ENCODE measurements at places on chromosomes 5 and 9.

GRCh38 chr5:178403956-178404600 lies 171.5 kb upstream of the PHYKPL start:
- no peak for DNase-seq

GRCh38 chr5:22938362-22938761 lies 85.2 kb upstream of the CDH12 start:
- no peak for DNase-seq

GRCh38 chr5:122073018-122073417 lies 5.0 kb downstream of the LOX start:
- DNase-seq, result no peak

DNA sequence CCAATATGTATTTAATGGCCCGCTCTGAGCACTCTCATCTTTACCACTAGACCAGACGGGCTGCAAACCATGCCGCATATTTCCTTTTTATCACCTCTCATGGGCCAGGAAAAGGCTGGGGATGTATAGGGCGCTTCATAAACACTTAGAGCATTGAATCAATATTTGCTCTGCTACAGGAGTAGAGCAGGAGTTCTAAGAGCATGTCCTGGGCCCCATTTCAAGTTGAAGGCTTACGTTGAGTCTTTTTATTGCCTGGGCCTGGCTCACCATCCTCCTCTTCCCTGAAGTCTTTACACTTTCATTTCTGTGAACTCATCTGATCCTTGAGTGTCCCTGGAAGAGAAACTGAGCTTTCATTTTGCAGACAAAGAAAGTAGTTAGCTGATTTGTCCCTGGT lies 112.4 kb downstream of the FSTL4 start:
- DNase-seq, result no peak

DNA sequence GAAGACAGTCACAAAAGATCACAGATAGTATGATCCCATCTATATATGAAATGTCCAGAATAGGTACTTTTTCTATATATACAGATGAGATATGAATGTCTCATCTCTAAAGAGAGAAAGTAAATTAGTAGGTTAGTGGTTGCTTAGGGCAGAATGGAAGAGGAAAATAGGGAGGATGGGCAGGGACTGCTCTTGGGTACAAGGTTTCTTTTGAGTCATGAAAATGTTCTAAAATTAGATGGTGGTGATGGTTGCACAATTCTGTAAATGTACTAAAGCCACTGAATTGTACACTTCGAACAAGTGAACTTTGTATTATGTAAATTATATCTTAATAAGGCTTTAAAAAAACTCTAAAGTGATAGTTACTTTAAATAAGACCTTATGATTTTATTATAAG lies 59.6 kb upstream of the GRAMD2B start:
- DNase-seq, result no peak

GRCh38 chr5:132651838-132652469 lies 6.0 kb upstream of the IL13 start:
- no peak for DNase-seq

DNA sequence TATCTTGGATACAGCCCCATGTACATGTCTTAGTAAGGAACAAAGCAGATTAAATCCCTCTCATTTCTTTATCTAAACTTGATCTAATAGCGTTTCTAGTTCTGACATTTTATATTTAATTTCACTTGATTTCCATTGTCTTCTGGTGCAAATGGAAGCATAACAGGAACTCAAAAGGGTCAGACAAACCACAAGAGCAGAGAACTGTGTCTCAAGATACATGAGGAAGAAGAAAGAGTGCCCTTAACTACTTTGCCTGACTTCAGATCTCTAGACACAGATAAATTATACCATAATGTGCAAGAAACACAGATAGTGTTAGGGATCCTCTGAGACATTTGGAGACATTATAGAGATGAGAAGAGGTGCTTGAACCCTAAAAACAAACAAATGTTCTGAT lies 20.7 kb upstream of the STX17 start:
- DNase-seq, result no peak

GRCh38 chr5:133627180-133627579 lies 14.8 kb upstream of the FSTL4 start:
- no peak for DNase-seq

DNA sequence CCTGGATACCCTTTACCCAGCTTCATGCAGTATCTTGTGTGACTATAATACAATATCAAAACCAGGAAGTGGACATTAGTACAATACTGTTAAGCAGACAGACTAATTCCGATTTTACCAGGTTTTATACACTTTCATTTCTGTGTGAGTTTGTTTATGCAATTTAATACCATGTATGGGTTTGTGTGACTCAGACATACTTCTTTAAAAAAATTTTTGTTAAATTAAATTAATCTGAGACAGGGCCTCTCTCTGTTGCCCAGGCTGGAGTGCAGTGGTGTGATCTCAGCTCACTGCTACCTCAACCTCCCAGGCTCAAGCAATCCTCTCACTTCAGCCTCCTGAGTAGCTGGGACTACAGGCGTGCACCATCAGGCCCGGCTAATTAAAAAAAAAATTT lies 156.8 kb downstream of the GAPVD1 start:
- no peak for DNase-seq

DNA sequence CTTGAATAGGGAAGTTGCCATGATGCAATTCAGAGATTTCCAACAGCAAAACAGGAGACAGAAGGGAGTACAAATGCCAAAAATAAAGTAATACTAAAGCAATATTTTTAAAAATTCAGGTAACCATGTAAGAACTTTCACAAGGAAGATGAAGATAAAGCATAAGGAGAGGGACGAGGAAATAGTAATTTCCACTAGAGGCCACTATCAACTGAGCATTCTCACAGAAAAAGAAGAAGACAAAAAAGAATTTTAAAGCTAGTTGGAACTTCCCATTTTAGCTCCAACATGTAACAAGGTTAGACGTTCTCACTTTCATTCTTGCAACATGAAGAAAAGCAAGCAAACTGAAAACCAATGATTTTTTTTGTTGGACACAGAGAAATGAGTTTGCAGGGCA lies 779.9 kb upstream of the CDH6 start:
- no peak for DNase-seq

GRCh38 chr5:141806626-141807025 lies 71.6 kb downstream of the PCDH1 start:
- no peak for DNase-seq

GRCh38 chr5:177024559-177024958 lies 2.1 kb downstream of the ZNF346 start:
- no peak for DNase-seq

All from posterior cingulate gyrus (tissue), 11 donors.